NCI-H748 treated with DMSO at 0.1 percent for 48 hours (cell line): ENCODE measurements at places on chromosomes 4 and X.

DNA sequence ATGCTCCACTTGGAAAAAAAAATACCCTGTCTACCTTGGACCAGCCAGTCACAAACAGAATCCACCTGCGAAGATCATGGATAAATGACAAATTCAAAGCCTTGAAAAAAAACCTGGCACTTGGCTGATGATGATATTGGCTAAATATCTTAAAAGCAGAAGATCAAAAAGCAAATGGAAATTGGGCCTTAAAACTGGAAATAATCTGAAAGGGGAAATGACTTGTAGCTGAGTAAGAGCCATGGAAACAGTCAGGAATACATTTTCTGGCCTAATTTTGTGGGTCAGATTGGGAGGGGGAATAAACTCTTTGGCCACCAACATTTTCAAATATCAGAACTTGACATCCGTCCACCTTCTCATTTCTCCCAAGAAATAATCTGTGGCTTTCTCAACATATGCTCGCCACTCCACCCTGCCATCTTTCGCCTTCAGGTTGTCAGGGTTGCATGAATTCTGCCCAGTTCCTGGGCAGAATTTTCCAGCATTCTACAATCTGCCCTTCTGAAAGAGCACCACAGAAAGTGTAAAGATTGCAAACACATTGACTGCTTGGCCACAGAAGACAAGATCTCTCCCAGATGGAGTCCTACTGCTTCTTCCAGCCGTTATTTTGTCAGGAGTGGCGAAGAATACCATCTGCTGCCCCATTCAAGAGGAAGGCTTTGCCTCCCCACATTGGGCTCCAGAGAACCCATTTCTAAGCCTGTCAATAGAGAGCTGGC lies 1.7 kb upstream of the NDP start:
- DNase-seq = no peak

DNA sequence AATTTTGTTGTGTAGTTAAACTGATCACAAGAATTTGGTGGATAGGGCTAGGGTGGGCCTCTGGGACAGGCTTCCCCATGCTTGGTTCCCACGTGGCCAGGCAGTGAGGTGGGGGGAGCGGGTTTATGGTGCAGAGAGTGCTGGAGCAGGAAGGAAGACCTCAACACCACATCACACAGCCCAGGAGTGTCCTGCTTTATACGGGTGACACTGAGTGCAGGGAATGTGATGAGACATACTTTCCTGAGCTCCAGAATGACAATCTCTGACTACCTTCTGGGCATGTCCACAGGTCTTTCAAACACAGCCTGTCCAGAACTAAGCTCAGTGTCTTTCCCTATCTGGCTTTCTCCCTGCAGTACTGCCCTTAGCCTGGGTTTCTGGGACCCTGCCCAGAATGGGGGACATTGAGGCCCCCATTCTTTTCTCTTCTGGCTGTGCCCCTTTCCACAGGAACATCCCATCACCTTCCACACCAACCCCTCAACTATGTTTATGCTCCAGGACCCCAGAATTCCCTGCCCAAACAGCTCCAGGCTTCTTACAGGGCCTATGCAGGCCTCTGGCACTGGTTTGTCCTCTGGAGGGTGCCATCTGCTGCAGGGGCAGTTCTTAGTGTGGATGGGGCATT lies 36.5 kb upstream of the RASL11B start:
- DNase-seq = no peak

GRCh38 chr4:24794916-24795665 lies at the start of gene SOD3:
SOD3 (plus strand) TSS chr4:24795573; CDS start chr4:24799522, 3,949 bp downstream.
- DNase-seq = no peak

DNA sequence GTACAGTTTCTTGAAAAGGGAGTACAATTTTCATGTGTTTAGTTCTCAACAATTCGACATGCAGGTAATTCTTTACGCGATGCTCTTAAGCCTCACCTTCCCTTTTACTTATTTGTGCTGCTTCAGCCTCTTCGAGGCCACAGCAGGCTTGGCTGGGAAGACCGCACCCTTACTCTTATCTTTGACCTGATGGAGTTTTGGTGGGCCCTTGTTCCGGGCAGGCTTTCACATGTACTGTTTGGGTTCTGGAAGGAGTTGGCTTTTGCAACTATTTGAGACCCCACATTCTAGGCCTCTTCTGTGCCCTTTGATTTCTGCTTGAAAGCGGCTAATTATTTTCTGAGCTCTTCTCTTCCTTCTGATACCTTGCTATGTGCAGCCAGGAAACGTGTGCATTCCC lies 60.2 kb downstream of the FAM193A start:
- no peak for DNase-seq

- no peak for DNase-seq
These were observed at the start of gene HGFAC for GRCh38 chr4:3441501-3442459. HGFAC (plus strand) TSS chr4:3441968; CDS start chr4:3442002, 34 bp downstream.

GRCh38 chrX:88908056-88908455 lies 161.0 kb downstream of the CPXCR1 start:
- no peak for DNase-seq

DNA sequence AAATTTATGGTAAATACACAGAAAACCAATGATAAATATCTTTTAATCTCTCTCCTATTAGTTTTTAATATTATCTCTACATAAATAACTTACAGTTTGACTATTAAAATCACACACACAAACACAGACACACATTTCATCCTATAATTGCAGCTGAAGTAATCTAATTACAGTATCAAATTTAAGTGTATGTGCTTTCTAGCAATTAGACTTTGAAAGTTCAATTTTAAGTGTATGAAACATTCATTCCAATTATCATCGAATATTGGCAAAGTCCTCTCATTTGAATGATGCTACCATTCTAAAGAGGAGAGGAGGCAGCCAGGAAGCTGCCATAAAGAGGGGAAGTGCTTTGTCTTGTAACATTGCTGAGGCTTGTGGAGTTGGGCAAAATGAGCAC lies 221.2 kb upstream of the PABPC4L start:
- DNase-seq = no peak

- DNase-seq = no peak
These were observed 92.6 kb downstream of the TSPAN5 start for GRCh38 chr4:98565681-98566301.

GRCh38 chr4:119087121-119087520 lies 48.5 kb upstream of the MYOZ2 start:
- no peak for DNase-seq

DNA sequence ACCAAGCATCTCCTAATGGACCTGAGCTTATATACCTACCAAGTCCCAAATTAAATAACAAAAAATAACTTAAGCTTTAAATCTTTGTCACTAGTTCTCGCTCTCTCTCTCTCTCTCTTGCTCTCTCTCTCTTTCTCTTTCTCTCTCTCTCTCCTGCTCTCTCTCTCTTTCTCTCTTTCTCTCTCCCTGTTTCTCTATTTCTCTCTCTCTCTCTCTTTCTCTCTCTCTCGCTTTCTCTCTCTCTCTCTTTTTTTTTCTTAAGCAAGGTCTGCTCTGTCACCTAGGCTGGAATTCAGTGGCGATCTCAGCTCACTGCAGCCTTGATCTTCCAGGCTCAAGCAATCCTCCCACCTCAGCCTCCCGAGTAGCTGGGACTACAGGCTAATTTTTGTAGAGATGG lies 266.6 kb downstream of the BANK1 start:
- no peak for DNase-seq

DNA sequence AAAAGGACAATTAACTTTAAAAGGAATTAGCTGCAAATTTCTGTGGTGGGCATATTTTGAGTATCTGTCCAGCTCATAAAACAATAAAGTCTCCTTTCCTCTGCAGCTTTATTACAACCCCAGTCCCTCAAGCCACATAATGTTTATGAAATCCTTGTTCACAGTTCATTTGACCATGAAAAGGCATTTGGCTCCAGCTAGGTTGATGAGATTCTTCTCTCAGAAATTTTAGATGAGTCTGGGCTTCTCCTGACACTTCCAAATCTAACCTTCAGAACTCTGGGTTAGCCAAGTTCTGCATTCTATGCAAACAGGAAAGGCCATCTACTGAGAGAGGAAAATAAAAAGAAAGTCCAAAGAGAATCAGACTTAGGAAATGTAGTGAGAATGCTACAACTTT lies 156.8 kb downstream of the GRXCR1 start:
- DNase-seq = no peak

GRCh38 chr4:109215506-109215905 lies 87.0 kb downstream of the COL25A1 start:
- no peak for DNase-seq

DNA sequence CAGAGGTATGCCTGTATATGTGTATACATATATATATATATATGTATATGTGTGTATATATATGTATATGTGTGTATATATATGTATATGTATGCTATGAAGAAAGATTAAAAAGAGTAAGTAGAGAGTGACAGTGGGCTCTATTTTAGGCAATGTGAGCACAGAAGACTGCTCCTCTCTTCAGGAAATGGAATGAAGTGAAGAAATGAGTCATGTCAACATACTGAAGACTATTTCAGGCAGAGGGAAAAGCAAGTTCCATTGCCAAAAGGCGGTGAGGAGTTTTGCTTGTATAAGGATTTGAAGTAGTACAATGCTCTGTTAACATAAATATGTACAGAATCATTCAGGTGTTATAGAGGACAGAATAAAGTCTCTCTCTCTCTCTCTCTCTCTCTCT lies 773.2 kb upstream of the FTHL17 start:
- no peak for DNase-seq

GRCh38 chr4:23413631-23414030 lies 476.2 kb downstream of the PPARGC1A start:
- DNase-seq = no peak

GRCh38 chr4:141294306-141294705 lies 73.6 kb downstream of the ZNF330 start:
- no peak for DNase-seq

DNA sequence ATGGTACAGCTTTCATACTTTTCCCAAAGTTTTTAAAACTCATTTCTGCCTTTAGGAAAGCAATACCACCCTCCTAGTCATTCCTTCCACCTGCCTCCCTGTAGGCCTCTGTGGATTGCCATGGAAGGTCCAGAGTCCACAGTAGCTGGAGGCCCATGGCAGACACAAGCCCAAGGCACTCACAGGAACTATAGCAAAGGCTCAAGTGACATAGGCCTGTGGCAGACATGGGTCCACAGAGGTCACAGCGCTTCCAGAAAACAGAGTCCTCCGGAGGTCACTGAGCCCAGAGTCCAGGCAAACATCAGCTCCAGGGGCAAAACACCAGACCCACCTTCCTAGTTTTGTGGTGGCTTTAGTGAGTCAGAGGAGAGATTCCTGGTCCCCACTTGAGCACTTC lies 147.6 kb upstream of the ATP6AP2 start:
- DNase-seq = no peak

- no peak for DNase-seq
These were observed 115.5 kb downstream of the JADE1 start for GRCh38 chr4:128924951-128925350.
